Activated T-helper 1 cell treated with anti-CD3 and anti-CD28 coated beads, Interleukin-2, amount 50 U/mL, for 16 hours (primary cell): ENCODE measurements at places on chromosomes 1 and 21.
A peak's percentile ranks its signal among the peaks of the same experiment; 100 is the strongest.

GRCh38 chr1:89974256-89974655 is 20.7 kb upstream of the ZNF326 start:
- no peak for DNase-seq

GRCh38 chr1:40906781-40907400 is 44.7 kb upstream of the CITED4 start:
- DNase-seq = no peak

GRCh38 chr1:72283307-72284083 is 1.2 kb upstream of the NEGR1 start:
- DNase-seq = no peak

DNA sequence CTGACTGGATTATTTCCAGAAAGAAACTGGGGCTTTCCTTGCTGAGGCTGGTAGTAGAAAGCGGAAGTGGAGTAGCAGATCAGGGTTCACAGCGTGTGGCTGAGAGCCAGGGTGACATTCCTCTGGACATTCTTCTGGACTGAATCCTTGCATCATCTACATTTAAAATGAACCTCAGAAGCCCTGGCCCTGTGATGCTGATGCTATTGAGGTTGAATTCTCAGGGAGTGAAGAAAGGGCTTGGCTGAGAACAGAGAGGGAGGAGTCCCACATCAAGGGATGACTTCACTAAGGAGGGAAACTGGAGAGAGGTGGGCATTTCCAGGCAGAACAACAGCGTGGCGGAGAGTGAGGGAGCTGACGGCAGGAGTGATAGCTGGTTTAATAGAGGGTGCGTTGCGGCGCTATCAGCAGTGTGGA is 102.3 kb upstream of the LMO4 start:
- DNase-seq = no peak

DNA sequence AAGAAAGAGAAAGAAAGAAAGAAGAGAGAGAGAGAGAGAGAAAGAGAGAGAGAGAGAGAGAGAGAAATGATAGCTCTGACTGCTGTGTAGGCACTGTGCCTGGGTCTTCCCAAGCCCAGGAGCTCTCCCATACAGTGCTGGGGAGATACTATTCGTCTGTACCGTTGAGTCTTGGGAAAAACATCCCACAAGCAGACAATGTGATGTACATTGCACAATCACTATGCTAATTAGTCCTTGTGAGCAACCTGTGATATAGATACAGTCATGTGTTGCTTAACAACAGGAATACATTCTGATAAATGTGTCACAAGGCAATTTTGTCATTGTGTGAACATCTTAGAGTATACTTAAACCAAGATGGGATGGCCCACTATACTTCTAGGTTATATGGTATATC is 381.0 kb downstream of the HHAT start:
- no peak for DNase-seq

DNA sequence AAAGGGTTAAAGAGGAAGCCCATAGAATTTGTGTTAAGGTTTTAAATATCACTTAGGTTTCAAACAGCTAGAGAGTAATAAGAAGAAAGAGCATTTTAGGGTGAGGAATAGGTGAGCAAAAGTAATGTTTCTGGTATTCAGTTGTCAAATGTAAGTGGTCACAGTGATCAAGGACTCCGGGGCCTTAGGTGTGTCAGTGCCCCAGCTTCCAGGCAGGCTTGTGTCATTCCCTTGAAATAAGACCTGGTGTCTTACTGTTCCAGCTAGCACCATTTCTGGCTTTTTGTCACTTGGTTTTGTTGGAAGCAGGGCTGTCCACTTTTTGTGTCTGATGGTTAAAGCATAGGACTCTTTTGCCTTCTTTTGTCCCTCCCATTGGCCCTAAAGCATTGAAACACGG is 69.6 kb downstream of the DYRK1A start:
- no peak for DNase-seq

- DNase-seq = no peak
These were observed 147.9 kb downstream of the GREM2 start for GRCh38 chr1:240464099-240464498.

DNA sequence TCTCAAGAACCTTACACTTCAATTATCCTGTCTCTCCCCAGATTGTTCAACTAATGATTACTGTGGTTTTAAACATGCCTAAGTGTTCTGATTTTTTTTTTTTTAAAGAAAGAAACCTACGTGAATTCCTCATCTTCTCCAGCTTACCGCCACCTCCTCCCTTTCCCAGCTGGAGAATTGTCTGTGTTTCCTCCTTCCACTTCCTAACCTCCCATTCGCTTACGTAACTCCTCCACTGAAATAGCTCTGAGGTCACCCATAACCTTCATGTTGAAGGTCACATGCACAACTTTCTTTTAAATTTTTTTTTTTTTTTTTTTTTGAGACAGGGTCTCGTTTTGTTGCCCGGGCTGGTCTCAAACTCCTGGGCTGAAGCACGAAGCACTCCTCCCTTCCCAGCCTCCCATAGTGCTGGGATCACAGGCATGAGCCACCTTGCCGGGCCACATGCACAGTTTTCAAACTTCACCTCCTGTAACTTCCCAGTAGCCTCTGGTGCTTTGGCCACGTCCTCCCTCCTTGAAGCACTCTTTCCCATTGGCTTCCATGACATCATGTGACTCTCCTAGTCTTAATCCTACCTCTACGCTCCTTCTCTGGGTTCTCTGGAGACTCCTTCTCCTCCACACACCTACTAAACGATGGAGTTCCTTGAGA is 9.8 kb upstream of the CAPZB start:
- no peak for DNase-seq

DNA sequence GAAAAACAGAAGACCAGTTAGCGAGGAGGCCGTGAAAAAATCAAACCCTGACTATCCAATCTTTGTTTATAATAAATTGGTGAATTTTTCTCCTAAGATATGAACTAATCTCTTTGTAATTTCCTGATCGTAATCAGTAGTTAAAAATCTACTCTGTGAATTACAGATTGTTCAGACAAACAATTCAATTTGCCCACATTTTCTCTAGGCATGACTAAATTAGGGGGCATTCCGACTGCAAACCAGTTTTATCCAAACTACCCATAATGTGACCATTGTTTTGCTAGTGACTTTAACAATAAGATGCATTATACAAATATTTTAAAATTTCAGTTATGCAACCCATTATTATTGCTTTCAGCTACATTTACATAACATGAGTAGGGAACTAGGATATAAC is 546.9 kb upstream of the ADAMTS5 start:
- no peak for DNase-seq

DNA sequence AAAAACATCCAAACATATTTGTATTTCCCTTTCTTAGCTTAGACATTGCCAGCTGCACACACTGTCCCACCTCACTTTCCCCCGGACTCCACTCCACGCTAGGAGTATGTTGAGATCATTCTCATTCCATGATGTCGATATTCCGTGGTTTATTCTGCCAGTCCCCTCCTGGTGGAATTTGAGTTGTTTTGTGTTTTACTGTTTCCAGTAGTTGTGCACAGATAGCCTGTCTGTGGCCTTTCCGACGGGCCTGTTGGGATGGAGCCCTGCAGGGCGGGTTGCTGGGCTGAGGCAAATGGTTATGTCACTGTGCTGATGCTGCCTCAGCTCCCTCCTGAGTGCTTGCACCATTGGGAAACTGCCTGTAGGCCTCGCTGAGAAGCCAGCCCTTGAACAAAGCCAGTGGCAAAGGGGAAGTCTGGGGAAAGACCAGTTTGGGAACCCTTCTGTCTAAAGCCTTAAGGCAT is 12.8 kb downstream of the TRAPPC10 start:
- no peak for DNase-seq

- no peak for DNase-seq
These were observed 373.4 kb downstream of the NEGR1 start for GRCh38 chr1:71908871-71909390.

- peak; percentile 65 for DNase-seq
These were observed 161.2 kb downstream of the RUNX1 start for GRCh38 chr21:34887725-34888568.

GRCh38 chr1:93750955-93751354 is 69.3 kb upstream of the BCAR3 start:
- DNase-seq = no peak

- DNase-seq = peak; percentile 22
These were observed 272.5 kb downstream of the RRAGC start for GRCh38 chr1:38586993-38587646.

- DNase-seq = no peak
These were observed 358.0 kb downstream of the BRINP3 start for GRCh38 chr1:190119683-190120082.

- DNase-seq = no peak
These were observed 158.9 kb downstream of the ST6GALNAC5 start for GRCh38 chr1:77026135-77026534.

DNA sequence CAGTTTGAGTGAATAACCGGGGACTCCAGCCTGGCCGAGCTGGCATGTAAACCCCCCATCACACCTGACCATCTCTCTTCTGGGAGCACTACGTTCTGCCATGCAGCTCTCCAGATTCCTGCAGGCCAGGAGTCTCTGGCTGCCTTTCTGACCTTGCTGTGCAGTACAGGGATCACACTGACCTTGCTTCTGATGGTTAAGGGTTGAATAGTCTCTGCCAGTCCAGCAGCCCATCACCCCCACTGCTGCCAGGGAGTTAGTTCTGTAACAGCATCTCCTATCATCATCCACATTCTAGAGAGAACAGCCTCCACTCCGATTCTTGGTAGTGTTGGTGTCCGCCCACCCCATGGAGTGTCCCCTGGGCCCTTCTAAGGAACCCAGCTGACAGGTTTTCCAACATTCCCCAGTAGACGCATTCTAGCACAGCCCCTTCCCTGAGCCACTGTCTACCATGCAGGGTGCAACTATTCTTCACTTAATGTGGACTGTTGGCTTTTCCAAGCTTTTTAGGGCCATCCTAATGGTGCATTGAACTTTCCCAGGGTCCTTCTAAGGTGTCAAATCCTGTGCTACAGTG is 109.8 kb downstream of the RIPK4 start:
- DNase-seq = no peak

GRCh38 chr1:172421974-172422604 is 1.6 kb downstream of the C1orf105 start:
- no peak for DNase-seq

GRCh38 chr21:30209601-30210000 is 6.3 kb downstream of the CLDN8 start:
- DNase-seq = no peak

GRCh38 chr1:193321242-193321840 is 134.9 kb upstream of the B3GALT2 start:
- DNase-seq = no peak

DNA sequence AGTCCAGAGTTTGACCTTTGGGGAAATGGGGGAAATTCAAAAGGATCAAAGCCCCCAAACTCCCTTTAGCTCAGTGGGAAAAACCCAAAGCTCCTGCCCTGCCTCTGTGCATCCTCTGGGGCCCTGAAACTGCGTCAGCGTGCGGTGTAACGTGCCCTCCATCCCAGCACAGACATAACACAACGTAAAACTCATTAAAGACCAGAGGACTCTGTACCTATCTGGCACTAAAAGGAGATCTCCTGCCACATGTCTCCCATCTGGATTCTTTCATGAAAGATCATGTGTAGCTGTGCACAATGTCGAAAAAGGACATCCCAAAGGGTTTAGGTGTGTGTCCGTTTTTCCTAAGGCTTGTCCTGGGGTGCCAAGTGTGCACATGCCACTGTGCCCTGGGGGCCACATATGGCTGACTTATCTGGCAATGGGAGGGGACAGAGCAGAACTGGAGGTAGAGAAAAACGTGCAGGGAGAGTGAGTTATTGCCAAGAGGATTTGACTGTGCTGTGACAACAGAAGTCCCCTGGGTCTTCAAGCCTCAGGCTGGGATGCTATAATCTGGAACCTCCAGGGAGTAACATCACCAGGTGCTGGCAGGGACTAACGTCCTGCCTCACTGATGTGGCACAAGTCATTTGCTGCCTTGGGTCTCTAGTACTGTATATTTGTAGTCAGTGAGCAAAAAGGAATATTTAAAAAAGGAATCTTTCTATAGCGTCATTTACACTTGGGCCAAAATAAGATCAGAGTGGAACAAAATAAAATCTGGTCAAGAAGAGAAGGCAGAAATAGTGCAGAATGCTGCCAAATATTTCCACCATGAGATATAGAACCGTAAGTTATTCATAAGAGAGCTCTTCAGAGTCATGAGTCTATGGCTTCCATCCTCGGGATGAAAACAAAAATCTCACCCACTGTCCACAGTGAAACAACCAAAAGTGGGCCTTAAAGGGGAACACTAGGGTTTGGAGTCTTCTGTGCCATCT is 52.3 kb downstream of the ITPKB start:
- no peak for DNase-seq

- no peak for DNase-seq
These were observed 1857.4 kb downstream of the NCAM2 start for GRCh38 chr21:22855581-22855980.

- DNase-seq = no peak
These were observed 24.2 kb upstream of the CD34 start for GRCh38 chr1:207935166-207935583.

- no peak for DNase-seq
These were observed 239.6 kb upstream of the FGGY start for GRCh38 chr1:59057211-59057694.
